Gastroesophageal sphincter (tissue), 4 donors: ENCODE measurements at places on chromosomes 1 and 21. TPM values are rescaled to one million over a fixed set of nuclear protein-coding genes. Genes with fewer than 3 reads are reported as not detected.

- ATAC-seq = no peak
Observed at GRCh38 chr1:236044341-236044740, 20.5 kb downstream of the NID1 start.

- no peak for ATAC-seq
Observed at GRCh38 chr1:9009438-9010370, 16.5 kb downstream of the SLC2A7 start.

GRCh38 chr1:224493269-224493668 lies 58.7 kb upstream of the WDR26 start:
- no peak for ATAC-seq

GRCh38 chr1:85575363-85575995 lies 5.1 kb upstream of the CCN1 start:
- no peak for ATAC-seq

DNA sequence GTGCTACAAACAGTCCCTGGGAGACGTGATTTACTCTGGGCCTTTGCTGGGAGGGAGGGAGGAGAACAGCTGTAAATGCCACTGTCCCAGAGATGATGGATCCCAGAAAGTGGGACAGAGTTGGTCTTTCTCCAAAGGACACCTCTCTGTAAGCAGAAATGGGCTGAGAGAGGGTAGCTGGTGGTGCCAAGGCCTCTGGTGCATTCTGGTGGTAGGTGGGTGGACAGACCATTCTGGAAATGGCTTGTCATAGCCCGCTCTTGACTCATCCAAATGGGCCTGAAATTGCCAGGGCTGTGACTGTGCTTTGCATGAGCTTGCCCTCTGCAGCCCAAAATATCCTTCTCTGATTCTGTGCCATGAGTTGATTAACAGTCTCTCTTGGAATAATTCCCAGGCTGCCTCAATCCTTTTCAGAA lies 36.1 kb downstream of the CCDC185 start:
- ATAC-seq = peak; percentile 49

GRCh38 chr21:41953831-41954653 lies at the start of gene C2CD2:
TSS of gene C2CD2 (minus strand) at chr21:41954018. CDS start at chr21:41953648, 370 bp downstream.
- peak; percentile 89 for ATAC-seq

- no peak for ATAC-seq
Observed at GRCh38 chr21:43936247-43936967, 71.4 kb downstream of the AGPAT3 start.

GRCh38 chr1:51302746-51303145 lies 27.6 kb downstream of the TTC39A start:
- no peak for ATAC-seq

- no peak for ATAC-seq
Observed at GRCh38 chr1:117527566-117528102, 78.2 kb upstream of the TENT5C start.

DNA sequence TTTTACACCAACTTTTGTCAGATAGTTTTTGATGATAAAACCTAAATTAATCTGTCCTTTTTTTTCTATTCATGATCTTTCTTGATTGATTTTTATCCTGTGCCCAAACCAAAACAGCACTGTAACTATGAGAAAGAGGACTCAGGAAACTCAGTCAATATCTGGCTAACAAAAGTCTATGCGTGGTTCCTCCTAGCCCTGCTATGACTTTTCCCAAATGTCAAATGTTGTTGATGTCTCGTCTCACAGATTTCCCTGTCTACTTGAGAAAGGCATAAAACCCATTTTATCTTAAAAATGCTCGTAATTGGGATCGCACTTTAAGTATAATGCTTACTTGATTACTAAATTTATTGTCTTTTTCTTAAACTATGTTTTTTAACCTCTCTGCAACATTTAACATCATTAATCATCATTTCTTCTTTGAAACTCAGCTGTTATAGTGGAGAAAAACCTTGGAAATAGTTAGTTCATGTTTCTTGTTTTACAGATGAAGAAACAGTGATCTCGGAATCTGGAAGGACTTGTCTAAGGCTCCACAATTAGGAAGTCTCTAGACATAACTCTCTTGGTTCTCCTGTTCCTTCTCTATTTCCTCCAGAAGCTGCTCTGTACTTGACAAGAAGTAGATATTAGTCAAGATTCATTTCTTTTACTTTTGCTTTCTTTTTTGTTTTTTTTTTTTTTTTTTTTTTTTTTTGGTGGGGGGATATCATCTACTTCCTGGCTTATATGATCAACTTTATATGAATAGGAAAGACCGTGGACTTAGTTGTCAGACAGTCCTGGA lies 26.2 kb upstream of the PTPRC start:
- ATAC-seq = no peak

GRCh38 chr21:26445440-26445839 lies 127.6 kb downstream of the CYYR1 start:
- ATAC-seq = no peak

GRCh38 chr1:210251680-210252490 lies 19.3 kb downstream of the SERTAD4 start:
- ATAC-seq = peak; percentile 23

GRCh38 chr1:231214918-231215680 lies 25.9 kb upstream of the GNPAT start:
- ATAC-seq = no peak

GRCh38 chr1:40432644-40433390 lies 17.5 kb upstream of the ZFP69B start:
- no peak for ATAC-seq

DNA sequence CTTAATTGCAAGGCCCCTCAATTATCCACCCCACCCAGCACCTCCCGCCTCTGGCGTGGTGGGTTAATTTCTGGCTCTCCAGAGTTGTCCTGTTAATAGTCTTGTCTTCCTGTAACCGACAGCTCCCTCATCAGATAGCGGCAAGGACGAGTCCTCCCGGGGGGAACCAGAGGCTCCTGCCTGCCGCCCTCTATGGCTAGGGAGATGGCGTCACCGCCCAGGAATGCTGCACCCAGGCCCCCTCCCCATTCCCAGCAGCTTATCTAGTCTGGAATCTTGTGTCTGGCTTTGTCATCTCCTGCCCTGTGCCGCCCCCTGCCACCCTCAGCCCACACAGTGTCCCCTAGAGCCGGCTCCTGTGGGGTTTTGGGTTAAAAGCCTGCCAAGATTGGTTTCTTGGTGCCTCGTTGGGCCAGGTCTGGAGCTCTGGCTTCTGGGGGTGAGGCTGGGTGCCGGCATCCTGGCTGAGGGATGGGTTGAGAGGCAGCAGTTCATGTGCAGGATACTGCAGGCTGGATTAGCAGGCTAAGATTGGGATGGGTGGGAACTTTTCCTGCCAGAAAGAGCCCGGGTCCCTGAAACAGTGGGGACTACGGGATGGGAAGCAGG lies 48.8 kb downstream of the EDN2 start:
- no peak for ATAC-seq

GRCh38 chr21:25329227-25329825 lies 278.0 kb downstream of the MRPL39 start:
- ATAC-seq = no peak

- no peak for ATAC-seq
Observed at GRCh38 chr1:78236716-78237115, 190.9 kb downstream of the GIPC2 start.

DNA sequence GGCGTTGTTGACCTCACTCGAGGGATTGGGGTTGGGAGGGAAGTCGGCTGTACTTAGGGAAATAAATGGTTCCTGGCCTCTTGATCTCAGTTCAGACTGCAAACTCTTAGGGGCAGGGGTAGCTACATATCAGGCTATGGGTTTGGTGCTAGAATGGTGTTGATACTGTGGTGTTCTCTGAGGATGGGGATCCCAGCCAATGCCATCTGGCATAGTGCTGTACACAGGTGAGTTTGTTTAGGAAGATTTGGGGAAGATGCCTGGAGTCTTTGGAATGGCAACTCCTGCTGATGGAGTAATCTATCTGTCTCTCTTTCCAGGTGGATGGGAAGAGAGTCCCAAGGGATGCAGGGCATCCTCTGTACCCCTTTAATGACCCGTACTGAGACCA lies 14.3 kb upstream of the NASP start:
- ATAC-seq = no peak

- no peak for ATAC-seq
Observed at GRCh38 chr1:111488669-111489068, 14.8 kb downstream of the ADORA3 start.

DNA sequence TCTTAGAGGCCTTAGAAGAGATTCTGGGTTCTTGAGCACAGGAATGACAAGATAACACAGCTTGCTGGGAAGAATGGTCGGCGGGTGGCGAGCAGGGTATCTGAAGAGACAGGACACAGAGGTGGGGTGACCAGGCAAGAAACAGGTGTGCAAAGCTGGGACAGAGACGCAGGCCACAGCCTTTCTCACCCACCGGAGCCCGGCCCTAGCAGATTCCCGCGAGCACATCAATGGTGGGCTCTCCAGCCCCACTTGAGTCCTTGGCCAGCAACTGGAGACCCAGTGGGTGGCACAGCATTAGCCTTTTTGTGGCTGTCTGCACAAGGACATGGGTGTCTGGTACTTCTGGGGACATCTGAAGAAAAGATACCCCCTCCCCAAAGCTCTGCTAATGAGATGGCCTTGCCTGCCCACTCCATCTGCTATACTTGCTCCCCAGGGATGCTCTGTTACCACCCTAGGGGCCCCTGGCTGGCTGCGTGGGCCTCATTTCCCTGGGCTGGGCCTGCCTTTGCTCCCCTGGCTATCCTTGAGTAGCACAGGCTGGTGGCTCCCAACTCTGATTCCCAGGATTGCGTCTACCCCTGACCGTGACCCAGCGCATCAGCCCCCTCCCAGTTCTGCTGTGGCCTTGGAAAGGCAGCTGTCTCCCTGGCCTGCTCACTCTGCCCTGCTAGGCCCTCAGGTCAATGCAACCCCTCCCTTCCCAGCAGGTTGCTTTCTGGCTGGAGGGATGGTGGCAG lies 127.2 kb upstream of the ADAR start:
- ATAC-seq = no peak

DNA sequence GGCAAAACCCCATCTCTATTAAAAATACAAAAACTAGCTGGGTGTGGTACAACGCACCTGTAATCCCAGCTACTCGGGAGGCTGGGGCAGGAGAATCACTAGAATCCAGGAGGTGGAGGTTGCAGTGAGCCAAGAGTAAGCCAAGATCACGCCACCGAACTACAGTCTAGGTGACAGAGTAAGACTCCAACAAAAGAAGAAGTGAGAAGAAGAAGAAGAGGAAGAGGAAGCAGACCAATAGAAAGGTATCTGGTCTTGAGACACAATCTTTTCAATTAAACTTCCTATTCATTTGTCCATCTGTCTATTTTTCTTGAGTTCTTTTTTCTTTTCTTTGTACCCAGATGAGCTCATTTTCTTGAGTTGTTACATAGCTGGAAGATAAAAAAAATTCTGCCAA lies 55.7 kb upstream of the ACADM start:
- no peak for ATAC-seq

DNA sequence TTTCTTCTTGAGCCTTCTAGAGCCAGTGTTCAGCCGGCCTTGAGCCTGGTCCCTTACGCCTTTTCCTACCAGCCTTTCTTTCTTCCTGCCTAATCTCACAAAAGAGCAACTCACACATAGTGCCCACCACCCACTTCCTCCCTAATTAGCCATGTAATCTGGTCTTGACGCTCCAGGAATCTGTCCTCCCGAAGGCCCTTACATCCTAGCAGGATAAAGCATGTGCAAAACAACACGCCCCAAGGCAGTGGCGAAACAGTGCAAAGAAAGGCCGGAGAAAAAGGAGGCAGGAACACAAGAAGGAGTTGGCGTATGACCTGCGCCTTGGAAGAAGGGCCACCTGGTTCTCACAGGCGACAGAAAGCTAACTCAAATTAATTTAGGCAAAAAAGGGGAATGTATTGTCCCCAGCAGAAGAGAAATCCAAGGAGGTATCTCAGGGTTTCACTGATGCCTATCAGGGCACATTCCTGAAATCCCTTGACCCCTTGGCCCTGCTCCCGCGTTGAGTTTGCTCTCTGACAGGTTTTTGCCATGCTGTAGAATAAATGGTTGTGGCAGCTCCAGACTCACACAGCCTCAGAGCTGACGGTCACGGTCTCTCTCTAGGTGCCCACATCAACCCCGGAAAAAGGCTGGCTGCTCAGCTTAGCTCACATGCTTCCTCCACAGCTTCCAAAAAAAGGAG lies 79.0 kb downstream of the ZNF281 start:
- no peak for ATAC-seq

- ATAC-seq = peak; percentile 53
Observed at GRCh38 chr1:16167331-16168143, 11.7 kb upstream of the EPHA2 start.

Gene MAN1C1
- 27.1 TPM for total RNA-seq

Gene DISC1
- total RNA-seq = 4.4 TPM

Gene MASP2
- not detected for total RNA-seq

Gene OPRD1
- total RNA-seq = 0.13 TPM

Gene UBE2U
- total RNA-seq = not detected

Gene SLC6A17
- 1.7 TPM for total RNA-seq

Gene CFAP74
- total RNA-seq = 0.12 TPM

Gene MX2
- 7.3 TPM for total RNA-seq
